Forelimb muscle (tissue), 1 donor: ENCODE measurements at places on chromosomes 1 and 21. TPM values are rescaled to one million over a fixed set of nuclear protein-coding genes. Genes with fewer than 3 reads are reported as not detected.

Gene ATP1A2
- 81.8 TPM for polyA plus RNA-seq

Gene CD1B
- not detected for polyA plus RNA-seq

Gene RAB42
- polyA plus RNA-seq = 7.1 TPM

Gene IL20
- not detected for polyA plus RNA-seq

Gene LRRIQ3
- 0.44 TPM for polyA plus RNA-seq

Gene TRNAU1AP
- 19.2 TPM for polyA plus RNA-seq

Gene AIRE
- not detected for polyA plus RNA-seq

Gene NTNG1
- 8.5 TPM for polyA plus RNA-seq

Gene TACSTD2
- 0.14 TPM for polyA plus RNA-seq

Gene MYBPH
- polyA plus RNA-seq = 278 TPM

Gene MYOM3
- polyA plus RNA-seq = 425 TPM

DNA sequence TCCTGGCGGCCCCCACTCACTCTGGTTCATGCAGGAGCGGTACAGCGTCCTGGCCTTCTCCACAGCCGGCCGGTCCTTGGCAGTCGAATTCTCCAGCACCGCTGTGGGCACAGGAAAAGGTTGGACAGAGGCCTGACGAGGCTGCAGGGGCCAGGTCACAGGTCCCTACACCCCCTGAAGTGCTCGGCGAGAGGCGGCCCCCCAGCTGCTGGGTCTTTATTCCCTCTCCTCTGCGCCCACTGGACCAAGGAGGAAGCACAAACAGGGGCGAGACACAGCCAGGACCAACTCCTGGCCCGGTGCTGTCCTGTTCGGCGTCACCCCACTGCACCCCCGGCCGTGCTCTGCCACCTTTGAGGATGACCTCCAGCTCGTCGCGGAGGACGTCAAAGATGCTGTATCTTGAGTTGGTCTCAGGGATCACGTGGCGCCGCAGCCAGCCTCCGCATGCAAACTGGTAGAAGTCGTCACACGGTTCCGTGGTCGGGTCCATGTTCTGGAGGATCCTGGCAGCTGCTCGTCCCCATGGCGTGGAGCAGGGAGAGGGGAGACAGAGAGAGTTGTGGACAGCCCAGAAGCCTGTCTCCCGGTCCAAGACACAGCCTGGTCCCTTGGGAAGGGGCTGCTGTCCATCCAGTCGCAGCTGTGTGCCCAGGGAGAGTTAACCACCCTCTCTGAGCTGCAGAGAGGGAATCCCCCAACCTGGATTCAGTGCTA is 22.9 kb downstream of the PRXL2B start:
- DNase-seq = no peak

DNA sequence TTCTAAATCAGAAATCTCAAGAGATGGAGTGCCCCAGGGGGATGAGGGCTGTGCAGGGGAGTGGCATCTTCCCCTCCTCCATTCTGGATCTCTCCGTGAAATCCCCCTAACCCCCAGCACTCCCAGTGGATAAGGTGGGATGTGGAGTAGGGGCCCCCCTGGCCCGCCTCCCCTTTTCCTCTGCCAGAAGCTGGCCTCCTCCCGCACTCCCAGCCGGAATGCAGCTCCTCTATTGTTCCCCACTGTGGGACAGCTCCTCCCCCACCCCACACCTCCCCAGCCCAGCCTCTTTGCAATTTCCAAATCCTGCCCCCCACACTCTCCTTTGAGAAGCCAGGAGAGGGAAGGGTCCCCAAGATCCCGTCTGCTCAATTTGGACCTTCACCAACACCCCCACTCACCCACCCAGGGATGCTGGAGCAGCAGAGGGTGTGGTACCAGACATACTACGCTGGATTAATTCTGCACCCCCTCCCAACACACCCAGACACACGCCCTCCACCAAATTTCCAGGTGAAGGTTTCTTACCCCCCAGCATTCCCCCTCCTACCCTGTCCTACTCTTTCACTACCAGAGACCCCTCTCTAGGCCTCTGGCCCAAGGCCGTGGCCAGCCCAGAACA is 1.9 kb downstream of the MEX3A start:
- DNase-seq = no peak

DNA sequence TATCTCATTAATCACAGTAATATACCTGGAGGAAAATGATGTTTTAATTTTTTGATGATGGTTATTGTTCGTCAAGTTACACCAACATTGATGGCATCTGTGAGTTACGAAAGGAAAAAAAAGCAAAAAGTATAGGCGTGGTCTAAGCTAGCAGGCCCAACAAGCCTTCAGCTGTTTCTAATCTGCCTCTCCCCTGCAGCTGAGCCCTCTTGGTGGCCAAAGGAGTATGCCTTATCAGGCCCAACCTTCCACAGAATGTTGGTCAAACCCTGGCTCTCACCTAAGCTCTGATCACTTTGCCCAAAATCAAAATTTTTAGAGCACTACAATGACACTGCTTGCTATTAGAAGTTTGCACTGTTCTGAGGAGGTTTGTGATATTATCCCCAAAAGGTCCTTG is 4.9 kb downstream of the C1orf105 start:
- no peak for DNase-seq

DNA sequence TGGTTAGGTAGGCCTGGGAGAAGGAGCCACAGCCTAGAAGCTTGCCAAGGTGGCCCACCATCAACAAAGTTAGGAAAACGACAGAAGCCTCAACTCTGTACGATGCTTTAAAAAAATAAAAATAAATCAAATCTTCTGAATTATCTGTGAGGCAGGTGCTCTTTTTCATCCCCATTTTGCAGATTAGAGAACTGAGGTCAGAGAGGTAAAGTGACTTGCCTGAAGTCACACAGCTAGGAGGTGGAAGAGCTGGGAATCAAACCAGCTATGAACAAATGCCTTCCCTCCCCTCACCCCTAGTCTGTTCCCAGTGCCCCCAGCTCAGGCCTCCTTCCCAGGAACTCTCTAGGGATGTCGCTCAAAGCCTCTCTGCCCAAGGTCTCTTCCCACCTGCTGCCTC is 30.4 kb downstream of the EPHA2 start:
- no peak for DNase-seq

DNA sequence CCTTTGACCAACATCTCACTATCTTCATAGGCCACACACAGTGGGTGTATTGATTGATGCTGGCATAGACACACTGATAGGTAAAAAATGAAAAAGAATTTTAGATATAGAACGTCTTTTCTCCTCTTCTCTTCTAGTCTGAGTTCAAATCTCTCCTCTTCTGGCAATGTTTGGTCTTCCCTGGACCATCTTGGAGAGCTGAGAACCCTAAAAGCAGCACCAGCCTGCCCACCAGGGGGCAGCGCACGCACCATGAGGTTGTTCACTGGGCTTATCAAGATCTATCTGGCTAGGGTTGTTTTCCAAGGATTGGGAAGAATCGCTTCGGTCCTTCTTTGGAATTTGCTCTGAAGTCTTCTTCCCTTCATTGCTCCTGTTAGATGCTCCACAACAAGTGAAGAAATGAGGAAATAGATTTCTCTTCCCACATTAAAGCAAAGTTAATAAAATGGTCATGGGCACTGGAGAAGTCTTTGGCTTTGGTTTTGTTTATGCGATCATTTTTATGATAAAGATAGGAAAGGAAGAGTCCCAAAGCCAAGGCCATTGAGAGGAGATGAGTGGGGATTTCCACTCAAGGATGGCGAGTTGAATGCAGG is 104.0 kb upstream of the OLIG2 start:
- no peak for DNase-seq

DNA sequence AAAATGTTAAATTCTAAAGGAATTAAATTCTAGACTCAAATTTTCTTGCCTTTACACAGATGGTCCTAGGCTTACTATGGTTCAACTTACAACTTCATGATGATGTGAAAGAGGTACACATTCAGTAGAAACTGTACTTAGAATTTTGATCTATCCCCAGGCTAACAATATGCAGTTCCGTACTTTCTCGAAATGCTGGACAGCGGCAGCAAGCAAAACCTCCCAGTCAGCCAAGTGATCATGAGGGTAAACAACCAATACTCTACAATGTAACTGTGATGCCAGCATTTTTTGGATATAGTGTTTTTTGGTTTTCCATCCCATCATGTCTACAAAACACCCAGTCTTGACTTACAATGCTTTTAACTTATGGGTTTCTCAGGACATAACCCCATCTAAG is 25.7 kb downstream of the VAV3 start:
- DNase-seq = no peak

GRCh38 chr1:219347921-219348391 is 174.3 kb downstream of the LYPLAL1 start:
- DNase-seq = peak; percentile 88

GRCh38 chr1:47764461-47765046 is 232.6 kb downstream of the TRABD2B start:
- no peak for DNase-seq

DNA sequence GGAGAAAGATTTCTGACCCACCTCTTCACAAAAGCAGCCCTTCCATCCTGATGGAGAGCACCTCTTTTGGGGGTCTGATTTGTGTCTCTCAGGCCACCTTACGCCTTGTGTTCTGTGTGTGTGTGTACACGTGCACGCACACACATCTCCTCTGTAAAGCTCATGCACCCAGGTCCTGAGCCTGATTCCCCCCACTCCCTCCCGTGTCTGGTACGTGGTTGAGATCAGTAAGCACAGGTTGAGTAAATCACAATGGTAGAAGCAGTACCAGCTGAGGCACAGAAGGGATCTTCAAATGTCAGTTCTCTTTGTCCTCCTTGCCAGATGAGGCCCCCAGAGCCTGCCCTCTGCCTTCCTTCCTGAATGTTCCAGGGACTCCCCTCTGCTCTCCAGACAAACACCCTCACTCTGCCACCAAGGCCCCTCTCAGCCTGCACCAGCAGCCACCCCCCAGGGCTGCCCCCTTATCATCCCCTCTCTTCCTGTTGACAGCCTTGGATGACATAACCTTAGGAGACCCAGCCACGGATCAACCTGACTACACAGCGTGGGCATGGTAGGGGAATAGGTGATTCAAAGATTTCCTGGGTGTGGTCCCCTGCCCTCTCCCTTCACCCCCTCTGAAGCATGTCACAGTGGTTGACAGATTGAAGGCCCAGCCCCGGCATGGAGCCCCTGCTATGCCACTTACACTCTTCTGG is 112.8 kb downstream of the HIVEP3 start:
- DNase-seq = no peak

GRCh38 chr21:39968010-39968409 is 100.8 kb downstream of the PCP4 start:
- no peak for DNase-seq

GRCh38 chr1:231218078-231218477 is 22.9 kb upstream of the GNPAT start:
- DNase-seq = no peak

GRCh38 chr1:82994616-82995263 is 1004.2 kb downstream of the TTLL7 start:
- peak; percentile 41 for DNase-seq

- no peak for DNase-seq
Observed at GRCh38 chr1:181091309-181092040, 3.0 kb downstream of the IER5 start.

GRCh38 chr1:206935491-206936067 is 10.7 kb downstream of the PIGR start:
- DNase-seq = no peak

DNA sequence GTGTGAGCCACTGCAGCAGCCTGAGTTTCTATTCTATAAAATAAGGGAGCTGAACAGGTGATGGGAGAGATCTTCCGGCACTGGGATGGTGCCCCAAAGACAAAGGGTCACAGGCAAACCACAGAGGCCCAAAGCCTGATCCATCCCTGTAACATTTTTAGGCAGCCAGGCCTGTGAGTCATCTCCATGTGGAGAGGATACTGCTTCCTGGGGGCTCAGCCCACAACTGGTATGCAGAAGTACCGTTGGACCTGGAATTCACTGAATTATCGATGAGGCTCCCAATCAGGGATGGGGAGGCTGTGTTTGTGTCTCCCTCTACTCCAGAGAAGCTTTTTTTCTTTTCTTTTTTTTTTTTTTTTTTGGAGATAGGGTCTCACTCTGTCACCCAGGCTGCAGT is 48.8 kb upstream of the WASF2 start:
- DNase-seq = no peak
